ENCODE measurements at places on chromosomes 2 and 18.

DNA sequence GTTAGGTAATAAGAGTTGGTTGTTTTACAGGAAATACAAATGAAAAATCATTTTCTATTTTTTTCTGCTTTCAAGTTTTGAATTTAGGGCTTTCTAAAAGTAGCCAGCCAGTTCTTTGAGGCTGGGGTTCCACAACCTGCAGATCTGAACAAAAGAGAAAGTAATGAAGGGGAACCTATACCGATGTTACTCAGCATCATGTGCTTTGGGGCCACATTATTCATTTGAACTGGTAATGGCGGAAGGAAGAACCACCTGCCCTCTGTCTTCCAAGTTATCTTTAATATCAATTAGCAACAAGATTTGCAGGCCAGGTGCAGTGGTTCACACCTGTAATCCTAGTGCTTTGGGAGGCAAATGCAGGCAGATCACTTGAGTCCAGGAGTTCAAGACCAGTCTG is 12.9 kb upstream of the MRO start:
- DNase-seq = no peak

DNA sequence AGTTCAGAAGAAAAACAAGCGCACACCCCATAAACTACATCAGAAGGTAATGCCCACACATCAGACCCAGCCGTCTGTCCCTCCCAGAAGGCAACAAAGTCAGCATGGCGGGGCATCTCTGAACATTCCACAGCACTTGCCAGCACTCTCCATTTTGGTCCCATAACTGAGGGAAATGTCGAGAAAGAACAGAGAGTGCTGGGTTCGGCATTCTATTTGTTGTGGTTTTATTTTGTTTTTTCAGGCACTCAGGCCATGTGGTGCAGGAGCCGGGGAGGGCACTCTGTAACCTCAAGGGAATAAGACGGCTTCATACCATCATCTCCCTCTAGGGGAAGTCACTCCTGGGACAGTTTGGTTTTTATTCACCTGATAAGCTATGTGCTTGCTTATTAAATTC is 156.0 kb downstream of the SEPTIN10 start:
- DNase-seq = no peak

DNA sequence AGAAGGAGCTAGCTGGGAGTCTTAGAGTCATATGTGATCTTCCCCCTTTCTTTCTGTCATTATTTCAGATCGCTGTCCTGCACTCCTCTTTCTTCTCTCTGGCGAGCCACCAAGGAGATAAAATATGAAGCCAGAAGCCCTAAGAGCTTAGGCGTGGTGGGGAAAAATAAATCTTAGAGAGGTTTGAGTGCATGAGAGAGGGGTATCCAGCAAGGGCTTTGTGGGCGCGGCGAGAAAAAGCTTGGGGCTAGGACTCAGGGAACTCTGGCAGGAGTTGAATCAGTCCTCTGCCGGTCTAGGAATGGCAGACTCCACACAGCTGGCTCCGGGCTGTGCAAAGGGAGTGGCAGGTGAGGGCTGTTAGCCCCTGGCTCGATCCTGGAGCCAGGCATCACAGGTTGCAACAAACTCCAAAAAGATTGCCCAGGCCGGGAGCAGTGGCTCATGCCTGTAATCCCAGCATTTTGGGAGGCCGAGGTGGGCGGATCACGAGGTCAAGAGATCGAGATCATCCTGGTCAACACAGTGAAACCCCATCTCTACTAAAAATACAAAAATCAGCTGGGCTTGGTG is 20.1 kb upstream of the IGFBP5 start:
- DNase-seq = no peak

- DNase-seq = no peak
These were observed 21.2 kb downstream of the ZSCAN30 start for GRCh38 chr18:35268821-35269220.

DNA sequence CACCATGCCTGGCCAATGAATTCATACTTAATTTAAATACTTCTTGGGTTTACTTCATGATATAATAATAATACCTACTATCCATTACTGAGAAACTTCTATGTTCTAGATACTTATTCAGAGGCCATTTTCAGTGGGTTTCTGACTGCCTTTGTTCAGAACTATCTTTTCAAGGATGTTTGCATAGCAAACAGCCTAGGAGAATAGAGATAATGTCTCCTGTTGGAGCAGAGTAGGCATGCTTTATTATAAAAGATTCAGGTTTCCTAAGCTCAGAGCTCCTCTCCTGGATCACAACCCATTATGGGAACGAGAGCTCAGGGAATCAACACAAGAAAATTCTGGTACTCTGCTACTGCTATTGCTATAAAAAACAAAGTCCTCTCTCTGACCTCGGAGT is 11.1 kb downstream of the FASTKD1 start:
- no peak for DNase-seq

DNA sequence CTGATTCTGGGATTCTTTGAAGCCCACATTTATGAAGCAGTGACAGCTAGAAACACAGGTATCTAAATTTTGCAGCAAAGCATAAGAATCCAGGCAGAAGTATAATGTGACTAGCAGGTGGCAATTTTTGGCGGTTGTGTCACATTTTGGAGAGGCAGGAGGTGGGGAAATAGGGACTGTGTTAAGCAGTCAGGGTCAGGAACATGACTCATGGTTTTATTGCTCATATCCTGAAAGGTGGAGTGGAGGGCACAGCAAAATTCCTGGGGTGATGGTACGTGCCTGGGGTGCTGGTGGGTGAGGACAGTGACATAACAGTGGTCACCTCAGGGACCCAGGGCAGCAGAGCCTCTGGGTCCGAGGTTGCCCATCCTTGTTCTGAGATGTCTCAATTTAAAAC is 63.5 kb upstream of the TTN start:
- peak; percentile 73 for DNase-seq

DNA sequence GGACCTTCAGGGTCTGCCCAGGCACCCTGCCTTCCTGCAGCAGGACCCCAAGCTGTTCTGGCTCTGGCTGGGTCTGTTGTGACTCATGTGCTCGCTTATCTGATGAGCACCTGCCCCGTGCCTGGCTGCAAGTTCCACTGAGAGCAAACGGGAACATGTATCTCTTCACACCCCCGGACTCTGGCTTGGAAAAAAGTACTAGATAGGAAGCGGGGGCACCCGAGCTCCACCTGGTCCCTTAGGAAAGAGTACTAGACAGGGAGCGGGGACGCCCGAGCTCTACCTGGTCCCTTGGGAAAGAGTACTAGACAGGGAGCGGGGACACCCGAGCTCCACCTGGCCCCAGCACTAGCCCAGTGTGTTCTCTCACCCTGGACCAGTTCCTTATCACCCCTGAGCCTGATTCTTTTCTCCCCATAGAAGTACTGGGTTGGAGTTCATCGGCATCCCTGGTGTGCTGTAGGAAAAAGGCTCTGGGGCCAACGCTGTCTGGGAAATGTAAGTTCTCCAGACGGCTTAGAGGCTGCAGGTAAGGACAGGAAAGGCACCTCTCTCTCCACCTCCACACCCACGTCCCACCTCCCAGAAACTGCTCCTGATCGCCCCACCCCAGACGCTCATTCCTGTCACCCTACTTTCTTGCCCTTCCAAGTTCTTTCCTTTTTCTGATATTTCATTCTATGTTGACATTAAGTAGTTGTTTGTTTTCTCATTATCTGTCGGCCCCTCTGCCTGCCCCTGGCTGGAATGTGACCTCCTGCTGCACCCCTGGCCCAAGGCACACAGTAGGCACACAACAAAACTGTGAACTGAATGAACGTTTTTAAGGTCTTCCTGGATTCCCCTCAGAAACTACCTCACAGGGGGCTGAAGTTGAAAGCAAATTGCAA is 40.2 kb downstream of the HDAC4 start:
- no peak for DNase-seq

- DNase-seq = peak; percentile 42
These were observed 641 bp downstream of the MAPRE3 start for GRCh38 chr2:26970928-26971627.

GRCh38 chr2:159650574-159650973 is 34.2 kb upstream of the BAZ2B start:
- DNase-seq = no peak

- no peak for DNase-seq
These were observed 48.9 kb upstream of the ATG16L1 start for GRCh38 chr2:233202531-233202944.

DNA sequence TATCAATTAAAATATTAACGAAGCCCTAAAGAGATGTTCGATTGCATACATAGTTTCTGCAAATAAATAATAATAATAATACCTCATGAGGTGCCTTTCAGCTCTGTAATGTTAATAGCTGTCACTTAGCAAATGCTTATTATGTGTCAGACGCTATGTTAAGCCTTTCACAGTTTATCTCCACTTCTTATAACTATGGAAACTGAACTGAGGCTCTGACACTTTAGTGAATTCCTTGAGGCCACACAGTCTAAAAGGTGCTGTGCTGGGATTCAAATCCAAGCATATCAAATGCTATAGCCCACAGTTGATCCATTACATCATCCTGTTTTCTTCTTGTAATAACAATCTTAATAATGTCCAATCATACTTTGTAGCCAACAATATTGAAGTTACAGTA is 1571.5 kb upstream of the NXPH2 start:
- DNase-seq = no peak

GRCh38 chr2:100831831-100832230 is 11.9 kb downstream of the NPAS2 start:
- DNase-seq = peak; percentile 63

GRCh38 chr2:190859347-190860297 is 21.0 kb upstream of the GLS start:
- DNase-seq = no peak

- no peak for DNase-seq
These were observed 38.2 kb downstream of the RTN4 start for GRCh38 chr2:55011831-55012671.

GRCh38 chr2:44897406-44897805 is 44.1 kb upstream of the SIX3 start:
- peak; percentile 6 for DNase-seq

DNA sequence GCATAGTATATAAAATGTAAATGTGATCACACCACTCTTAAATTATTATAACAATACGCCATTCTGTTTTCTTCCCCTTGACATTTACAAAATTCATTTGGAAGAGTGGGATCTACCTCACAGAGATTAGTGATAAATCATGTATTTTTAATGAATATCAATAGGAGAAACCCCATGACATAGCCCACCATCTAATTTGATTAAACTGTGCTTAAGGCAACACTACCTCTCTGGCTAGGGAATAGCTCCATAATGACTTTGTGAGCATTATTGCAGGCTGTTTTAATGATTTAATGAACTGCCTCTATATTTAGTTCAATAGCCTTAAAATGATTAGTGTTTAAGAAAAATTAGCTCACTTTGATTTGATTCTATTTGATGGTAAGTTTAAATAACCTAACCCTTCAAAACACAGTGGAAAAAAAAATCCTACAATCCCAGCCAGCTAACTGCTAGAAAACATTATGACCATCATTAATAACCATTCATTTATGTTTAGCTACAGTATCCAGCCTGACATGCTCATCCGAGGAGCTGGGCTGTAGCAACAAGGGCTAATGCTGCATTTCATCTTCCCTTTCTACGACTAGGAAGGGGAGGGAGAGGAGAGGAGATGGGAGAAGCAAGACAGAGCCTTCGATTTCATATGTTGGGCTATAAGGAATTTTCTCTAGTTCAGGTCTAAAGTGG is 75.3 kb upstream of the BCL11A start:
- no peak for DNase-seq

DNA sequence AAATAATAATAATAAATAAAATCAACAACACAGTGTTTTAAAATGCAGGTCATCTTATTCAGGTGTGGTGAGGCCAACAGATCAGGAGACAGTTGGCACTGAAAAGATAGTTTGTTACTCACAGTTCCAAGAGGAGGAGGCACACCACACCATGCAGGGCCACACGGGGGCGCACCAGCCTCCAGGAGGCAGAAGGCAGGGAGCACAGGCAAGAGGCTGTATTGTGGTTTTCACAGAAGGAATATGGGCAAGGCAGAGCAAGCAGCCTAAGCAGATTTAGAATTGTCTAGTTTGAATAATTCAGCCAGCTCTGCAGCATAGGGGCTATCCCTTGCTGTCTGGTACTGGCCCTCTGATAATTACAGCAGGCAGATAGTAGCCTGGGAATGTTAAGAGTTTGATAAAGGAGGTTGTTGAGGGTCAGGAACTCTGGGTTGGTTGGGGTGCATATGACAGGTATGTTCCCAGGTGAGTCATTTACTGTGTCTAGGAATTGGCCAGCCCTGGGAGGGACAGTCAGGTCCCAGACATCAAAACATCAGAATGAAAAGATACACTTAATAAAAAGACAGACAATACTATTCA is 31.3 kb downstream of the KIAA2012 start:
- DNase-seq = peak; percentile 66

- DNase-seq = peak; percentile 37
These were observed 1.4 kb downstream of the PTGR3 start for GRCh38 chr18:75207310-75208154.

- DNase-seq = peak; percentile 88
These were observed at the start of gene GATA6 for GRCh38 chr18:22169011-22169888. Gene GATA6, plus strand, starts transcription at chr18:22169589. Its CDS starts 1,556 bp downstream, at chr18:22171145.

- DNase-seq = no peak
These were observed 9.5 kb downstream of the SESTD1 start for GRCh38 chr2:179255129-179255528.

GRCh38 chr2:145760781-145761649 is 1241.1 kb upstream of the ZEB2 start:
- peak; percentile 87 for DNase-seq

- peak; percentile 5 for DNase-seq
These were observed 7.7 kb downstream of the ACVR1C start for GRCh38 chr2:157620956-157621355.

DNA sequence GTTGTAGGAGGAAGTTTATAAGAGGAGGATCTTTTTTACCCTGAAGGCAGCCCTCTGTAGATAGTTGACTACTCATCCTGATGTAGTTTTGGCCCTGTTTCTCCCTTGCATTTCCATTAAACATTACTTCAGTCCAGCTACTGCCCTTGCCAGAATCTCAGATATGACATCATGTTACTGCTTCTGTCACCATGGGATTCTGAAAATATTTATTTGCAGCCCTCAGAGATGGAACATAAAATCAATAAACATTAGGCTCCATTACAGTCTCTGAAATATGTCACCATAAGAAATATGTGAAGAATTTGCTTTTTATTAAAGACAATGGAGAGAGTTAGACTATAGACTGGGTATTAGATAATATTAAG is 68.7 kb upstream of the STK39 start:
- no peak for DNase-seq

Measured in epithelial cell of esophagus (primary cell).